ENCODE measurements at places on chromosomes 2 and 18.

GRCh38 chr2:68824831-68825230 lies 46.4 kb downstream of the BMP10 start:
- peaks cover 8% of the 10 kb centered on the region for H3K4me1 ChIP-seq
- no peak overlapping the region for H3K27ac ChIP-seq
- no peaks in the 10 kb centered on the region for H3K27me3 ChIP-seq
- no peaks in the 10 kb centered on the region for H3K36me3 ChIP-seq

DNA sequence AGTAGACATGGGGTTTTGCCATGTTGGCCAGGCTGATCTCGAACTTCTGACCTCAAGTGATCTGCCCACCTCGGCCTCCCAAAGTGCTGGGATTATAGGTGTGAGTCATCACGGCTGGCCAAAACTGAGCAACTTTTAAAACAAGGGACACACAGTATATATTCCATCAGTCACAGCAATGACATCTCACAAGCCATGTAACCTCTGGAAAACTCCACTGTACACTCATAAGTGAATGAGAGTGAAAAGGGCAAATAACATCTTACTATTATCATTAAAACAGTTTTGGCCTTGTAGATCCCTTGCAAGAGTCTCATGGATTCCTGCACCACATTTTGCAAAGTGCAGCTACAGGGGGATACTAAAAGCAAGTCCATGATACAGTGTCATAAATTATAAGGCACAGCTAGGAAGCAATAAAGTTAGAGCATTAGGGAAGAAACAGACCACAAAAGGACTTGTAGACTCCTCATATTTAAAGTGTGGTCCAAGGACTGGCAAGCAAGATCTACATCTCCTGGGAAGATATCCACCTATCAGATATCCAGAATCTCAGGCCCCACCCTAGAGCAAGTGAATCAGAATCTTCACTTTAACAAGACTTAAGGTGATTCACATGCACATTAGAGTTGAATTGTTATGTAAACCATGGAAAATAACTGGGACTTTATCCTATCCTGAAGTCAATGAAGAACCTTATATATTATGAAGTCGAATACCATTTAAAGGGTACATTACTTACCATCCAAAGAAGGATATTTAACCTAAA lies 5.7 kb downstream of the SMC6 start:
- peaks cover 16% of the 10 kb centered on the region for H3K4me1 ChIP-seq
- no peak for DNase-seq
- H3K36me3 ChIP-seq = peaks cover 9% of the 10 kb centered on the region
- H3K27me3 ChIP-seq = no peaks in the 10 kb centered on the region

- DNase-seq = no peak
- H3K4me1 ChIP-seq = no peaks in the 10 kb centered on the region
- no peaks in the 10 kb centered on the region for H3K36me3 ChIP-seq
- no peak overlapping the region for H3K4me3 ChIP-seq
- H3K27me3 ChIP-seq = peaks cover 20% of the 10 kb centered on the region
These were observed 41.5 kb downstream of the CCBE1 start for GRCh38 chr18:59655676-59656075.

GRCh38 chr2:101360232-101360631 lies 27.1 kb downstream of the CREG2 start:
- peak overlapping the region; percentile 17 for H3K27ac ChIP-seq
- peaks cover 51% of the 10 kb centered on the region for H3K4me1 ChIP-seq
- H3K36me3 ChIP-seq = no peaks in the 10 kb centered on the region
- no peaks in the 10 kb centered on the region for H3K27me3 ChIP-seq
- DNase-seq = peak; percentile 75

GRCh38 chr18:71370671-71371445 lies 1082.0 kb downstream of the SOCS6 start:
- H3K4me3 ChIP-seq = no peak overlapping the region
